Peyer's patch (tissue), 4 donors: ENCODE measurements at places on chromosomes 7 and 10. TPM values are rescaled to one million over a fixed set of nuclear protein-coding genes. Genes with fewer than 3 reads are reported as not detected.

DNA sequence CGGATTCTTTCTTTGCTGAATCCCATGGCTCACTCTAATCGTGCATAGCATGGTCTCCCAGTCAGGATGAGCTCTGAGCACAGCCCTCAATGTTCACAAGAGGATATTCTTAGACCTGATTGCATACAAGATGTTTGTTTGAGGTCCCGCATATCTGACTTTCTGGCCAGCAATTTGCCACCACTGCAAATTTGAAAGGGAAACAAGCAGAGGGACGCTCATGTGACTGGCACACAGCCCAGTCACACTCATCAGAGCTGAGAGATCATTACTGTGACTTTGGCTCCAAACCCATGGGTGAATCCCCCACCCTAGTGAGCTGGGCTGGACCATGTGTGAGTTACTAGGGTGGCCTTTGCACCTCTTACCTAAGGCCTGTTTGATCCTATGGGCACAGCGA lies 9.9 kb downstream of the TAS2R41 start:
- no peaks in the 10 kb centered on the region for H3K4me1 ChIP-seq
- peak; percentile 80 for DNase-seq
- H3K4me3 ChIP-seq = no peak overlapping the region
- no peak overlapping the region for H3K27ac ChIP-seq
- H3K36me3 ChIP-seq = no peaks in the 10 kb centered on the region
- H3K27me3 ChIP-seq = no peaks in the 10 kb centered on the region

- H3K27me3 ChIP-seq = no peaks in the 10 kb centered on the region
- no peaks in the 10 kb centered on the region for H3K36me3 ChIP-seq
- no peaks in the 10 kb centered on the region for H3K4me1 ChIP-seq
- no peak overlapping the region for H3K27ac ChIP-seq
- DNase-seq = no peak
Measured at GRCh38 chr10:109726473-109726872, 196.8 kb downstream of the XPNPEP1 start.

The MRLN gene
- total RNA-seq = not detected

DNA sequence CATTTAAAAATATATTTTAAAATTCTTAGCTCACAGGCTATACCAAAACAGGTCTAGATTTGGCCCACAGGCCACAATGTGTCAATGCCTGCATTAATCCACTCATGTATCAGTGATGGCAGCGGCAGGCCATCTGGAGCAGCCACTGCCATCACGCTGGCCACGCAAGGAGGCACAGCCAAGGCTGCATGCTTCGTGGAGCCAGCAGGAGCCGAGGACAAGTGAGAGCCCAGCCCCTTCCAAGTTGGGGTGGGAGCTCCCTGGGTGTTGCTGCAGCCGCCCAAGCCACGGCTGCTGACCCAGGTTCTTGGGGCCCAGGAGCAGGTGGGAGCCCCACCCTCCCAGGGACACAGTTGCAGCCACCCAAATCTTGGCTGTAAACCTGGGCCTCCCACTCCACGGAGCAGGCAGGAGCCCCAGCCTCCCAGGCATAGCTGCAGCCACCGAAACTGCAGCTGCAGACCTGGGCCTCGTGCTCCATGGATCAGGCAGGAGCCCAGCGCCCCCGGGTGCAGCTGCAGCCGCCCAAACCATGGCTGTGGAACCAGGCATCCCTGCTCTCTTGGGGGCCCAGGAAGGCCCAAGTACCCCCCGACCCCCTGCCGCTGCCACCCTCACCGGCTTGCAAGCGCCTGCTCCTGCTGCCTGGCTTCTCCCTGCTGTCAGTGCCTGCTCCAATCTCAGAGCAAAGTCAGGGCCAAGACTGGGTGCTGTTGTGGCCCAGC lies 87.3 kb upstream of the CACUL1 start:
- H3K4me3 ChIP-seq = no peak overlapping the region
- no peaks in the 10 kb centered on the region for H3K4me1 ChIP-seq
- no peaks in the 10 kb centered on the region for H3K36me3 ChIP-seq
- H3K27ac ChIP-seq = no peak overlapping the region
- DNase-seq = no peak
- H3K27me3 ChIP-seq = no peaks in the 10 kb centered on the region

The MNX1 gene
- total RNA-seq = 18.8 TPM

DNA sequence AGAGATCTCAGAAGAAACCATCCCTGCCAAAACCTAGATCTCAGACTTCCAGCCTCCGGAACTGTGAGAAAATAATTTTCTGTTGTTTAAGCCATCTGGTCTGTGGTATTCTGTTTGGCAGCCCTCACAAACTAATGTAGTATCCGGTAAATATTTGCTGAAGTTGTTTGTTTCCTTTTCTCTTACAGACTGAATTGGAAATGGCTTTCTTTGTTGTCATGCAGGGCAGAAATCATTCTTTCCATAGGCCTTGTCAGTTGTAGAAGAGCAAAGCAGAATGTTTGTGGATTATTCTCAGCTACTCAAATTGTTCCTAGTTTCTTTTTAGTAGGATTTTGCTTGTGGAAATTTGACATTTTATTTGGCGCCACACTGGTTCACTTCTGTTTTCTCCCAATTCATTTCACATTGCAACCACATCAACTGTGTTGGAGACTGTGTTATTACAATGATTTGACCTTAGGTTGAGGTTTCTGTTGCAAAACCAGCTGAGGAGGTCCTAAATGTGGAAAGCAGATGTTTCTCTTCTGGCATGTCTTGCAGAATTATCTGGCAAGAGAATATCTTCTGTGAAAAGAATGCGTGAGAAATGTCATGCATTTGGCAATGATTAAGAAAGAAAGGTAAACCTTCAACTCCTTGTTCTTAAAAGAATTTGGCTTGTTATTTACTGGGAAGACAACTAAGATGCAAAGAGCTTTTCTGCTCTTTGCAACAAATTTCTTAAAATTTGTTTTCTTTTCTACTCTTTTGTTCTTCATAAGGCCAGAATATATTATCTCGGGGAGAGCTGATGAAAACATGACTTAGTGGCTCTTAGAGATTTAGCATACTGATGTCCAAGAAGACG lies 25.8 kb downstream of the ACTA2 start:
- no peak overlapping the region for H3K4me3 ChIP-seq
- DNase-seq = no peak
- H3K4me1 ChIP-seq = no peaks in the 10 kb centered on the region
- peaks cover 5% of the 10 kb centered on the region for H3K36me3 ChIP-seq
- H3K27ac ChIP-seq = no peak overlapping the region

DNA sequence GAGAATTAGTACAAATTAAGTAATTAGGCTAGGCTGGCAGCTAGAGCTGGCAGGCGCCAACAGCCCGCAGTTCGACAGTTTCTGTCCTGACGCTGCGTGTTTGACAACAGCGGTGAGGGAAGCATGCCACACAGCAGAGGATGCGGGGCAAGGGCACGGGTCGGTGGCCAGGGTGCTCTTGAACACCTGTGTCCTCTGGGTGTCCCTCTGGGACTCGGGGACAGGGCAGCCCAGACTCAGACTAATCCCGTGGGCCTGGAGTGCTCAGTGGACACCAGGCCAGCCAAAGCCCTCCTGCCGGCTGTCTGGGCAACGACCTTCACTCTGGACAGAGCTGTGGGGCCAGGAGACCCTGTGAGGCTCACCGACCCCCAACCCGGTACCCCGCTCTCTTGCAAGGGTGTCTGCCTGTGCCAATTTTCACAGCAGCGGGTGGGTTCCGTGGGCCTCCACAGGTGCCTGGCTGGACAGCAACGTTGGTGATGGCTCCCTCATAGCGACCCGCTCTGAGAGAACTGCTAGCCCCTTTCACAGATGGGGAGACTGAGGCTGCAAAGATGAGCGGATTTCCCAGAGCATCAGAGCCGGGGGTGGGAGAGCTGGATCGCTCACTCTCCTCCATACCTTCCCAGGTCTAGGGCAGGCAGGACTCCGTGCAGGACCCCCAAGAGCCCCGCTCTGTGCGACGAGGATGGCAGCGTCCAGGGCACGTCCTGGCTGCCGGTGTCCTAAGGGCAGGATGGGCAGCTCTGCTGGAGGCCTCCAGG lies 48.5 kb downstream of the FOXL3 start:
- DNase-seq = no peak
- H3K27me3 ChIP-seq = no peaks in the 10 kb centered on the region
- H3K27ac ChIP-seq = no peak overlapping the region
- H3K36me3 ChIP-seq = no peaks in the 10 kb centered on the region
- no peak overlapping the region for H3K4me3 ChIP-seq
- H3K4me1 ChIP-seq = no peaks in the 10 kb centered on the region

- peaks cover 31% of the 10 kb centered on the region for H3K36me3 ChIP-seq
- no peaks in the 10 kb centered on the region for H3K27me3 ChIP-seq
- no peak for DNase-seq
- H3K4me1 ChIP-seq = no peaks in the 10 kb centered on the region
- no peak overlapping the region for H3K27ac ChIP-seq
- no peak overlapping the region for H3K4me3 ChIP-seq
Measured at GRCh38 chr10:114301177-114301576, 62.1 kb downstream of the VWA2 start.

DNA sequence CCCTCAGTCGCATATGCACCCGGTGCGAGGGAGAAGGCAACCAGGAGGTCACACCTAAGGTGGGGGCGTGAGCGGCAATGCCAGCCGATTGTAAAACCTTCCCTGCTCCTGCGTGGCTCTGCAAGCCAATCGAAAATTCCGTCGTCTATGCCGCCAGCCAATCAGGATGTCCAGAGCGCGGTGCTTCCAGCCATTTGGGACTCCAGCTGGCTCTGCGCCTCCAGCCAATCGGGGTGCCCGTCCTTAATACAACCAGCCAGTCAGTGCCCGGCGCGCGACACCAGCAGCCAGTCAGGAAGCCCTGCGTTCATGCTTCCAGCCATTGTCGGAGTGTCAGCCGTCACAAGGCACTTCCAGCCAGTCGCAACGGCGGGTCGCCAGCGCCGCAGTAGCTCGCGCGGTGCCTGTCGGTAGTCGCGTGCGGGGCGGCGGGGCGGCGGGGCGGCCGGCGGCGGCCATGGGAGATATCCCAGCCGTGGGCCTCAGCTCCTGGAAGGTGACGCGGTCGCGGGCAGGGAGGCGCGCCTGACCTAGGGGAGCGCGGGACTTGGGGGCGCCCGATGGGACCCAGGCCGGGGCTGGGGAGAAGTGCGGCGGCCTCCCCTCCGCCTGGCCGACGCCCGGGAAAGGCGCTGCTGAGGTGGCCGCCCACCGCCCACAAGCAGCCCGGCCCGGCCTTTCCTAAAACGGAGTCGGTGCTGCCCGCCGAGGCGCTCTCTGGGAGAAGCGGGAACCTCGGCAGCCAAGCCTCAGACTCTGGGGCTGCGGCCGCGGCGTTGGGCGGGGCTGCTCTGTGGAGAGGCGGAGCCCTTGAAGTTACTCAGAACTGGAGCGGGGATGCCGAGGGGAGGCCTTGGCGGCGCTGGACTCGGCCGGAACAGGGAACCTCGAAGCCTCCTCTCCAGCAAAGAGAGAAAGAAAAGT lies at the start of gene AKR1E2:
TSS of gene AKR1E2 (plus strand) at position 340 of the 924 bp plus-strand sequence. CDS start at position 458, 118 bp downstream.
- H3K4me1 ChIP-seq = no peaks in the 10 kb centered on the region
- H3K4me3 ChIP-seq = peak within 1 kb of the TSS; percentile 66
- no peaks in the 10 kb centered on the region for H3K27me3 ChIP-seq
- peak; percentile 40 for DNase-seq

DNA sequence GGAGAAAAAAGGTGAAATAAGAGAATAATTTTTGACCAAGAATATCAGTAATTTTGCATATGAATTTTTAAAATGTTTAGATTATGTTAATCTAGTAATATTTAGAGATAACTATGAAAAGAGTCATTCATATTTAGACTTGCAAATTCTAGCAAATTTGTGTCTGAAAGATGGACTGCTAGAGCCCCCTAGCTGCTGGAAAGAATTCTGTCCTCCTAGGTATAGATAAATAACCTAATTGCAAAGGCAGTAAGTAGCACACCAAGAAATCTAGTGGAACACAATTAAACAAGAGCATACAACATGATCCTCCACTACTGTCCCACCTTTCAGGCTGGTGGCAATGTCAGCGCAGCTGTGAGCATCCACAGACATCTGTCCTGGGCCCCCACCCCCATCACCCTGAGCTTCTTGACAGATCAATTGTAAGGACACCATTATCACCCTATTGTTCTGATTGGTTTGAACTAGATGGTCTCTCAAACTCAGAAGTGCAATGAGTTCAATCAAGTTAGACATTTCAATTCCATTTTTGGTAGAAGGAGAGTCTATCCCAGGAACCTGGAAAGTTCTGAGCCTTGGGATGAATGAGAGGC lies 15.0 kb upstream of the GFRA1 start:
- H3K36me3 ChIP-seq = no peaks in the 10 kb centered on the region
- no peaks in the 10 kb centered on the region for H3K27me3 ChIP-seq

GRCh38 chr10:29753283-29753682 lies 118.5 kb upstream of the SVIL start:
- H3K4me1 ChIP-seq = no peaks in the 10 kb centered on the region
- no peak for DNase-seq
- no peak overlapping the region for H3K27ac ChIP-seq

DNA sequence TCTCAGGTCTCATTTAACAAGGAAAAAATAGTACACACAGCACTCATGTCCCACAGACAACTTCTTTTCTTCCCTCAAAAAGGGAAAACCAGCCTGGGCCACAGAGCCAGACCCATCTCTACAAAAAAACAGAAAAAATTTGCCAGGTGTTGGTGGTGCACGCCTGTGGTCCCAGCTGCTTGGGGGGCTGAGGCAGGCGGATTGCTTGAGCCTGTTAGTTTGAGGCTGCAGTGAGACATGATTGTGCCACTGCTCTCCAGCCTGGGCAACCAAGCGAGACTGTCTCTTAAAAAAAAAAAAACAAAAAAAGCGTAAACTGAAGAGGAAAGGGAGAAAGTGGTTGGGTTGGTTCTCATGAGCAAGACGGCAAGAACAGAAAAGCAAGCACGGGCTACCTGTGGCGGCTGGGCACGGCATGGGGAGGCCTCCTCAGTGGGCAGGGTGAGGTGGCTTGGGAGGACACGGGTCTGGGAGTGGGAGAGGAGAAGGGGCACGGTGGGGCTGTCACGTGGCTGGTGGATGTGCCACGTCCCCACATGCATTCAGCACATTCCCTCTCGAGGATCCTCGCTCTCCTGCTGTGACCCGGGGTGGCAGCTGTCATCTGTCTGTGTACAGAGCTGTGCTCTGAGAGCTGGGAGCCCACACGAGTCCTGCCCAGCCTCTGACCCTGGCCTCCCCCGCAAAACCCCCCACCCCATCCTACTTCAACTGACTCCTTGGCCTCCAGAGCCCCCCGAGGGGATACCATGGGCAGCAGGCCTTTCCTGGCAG lies 219.7 kb downstream of the MLLT10 start:
- no peak overlapping the region for H3K4me3 ChIP-seq
- no peak for DNase-seq
- H3K36me3 ChIP-seq = peaks cover 6% of the 10 kb centered on the region
- H3K27ac ChIP-seq = no peak overlapping the region

- no peaks in the 10 kb centered on the region for H3K4me1 ChIP-seq
- H3K27ac ChIP-seq = no peak overlapping the region
- no peaks in the 10 kb centered on the region for H3K27me3 ChIP-seq
- no peak for DNase-seq
- H3K4me3 ChIP-seq = no peak overlapping the region
Measured at GRCh38 chr10:5482016-5482415, 17.4 kb downstream of the CALML5 start.

GRCh38 chr10:75018686-75019307 lies 92.7 kb upstream of the SAMD8 start:
- no peak overlapping the region for H3K27ac ChIP-seq
- H3K4me1 ChIP-seq = no peaks in the 10 kb centered on the region

GRCh38 chr7:27192546-27193334 lies 7.2 kb downstream of the HOXA13 start:
- H3K27me3 ChIP-seq = peaks cover 89% of the 10 kb centered on the region
- peaks cover 4% of the 10 kb centered on the region for H3K4me1 ChIP-seq
- no peak overlapping the region for H3K27ac ChIP-seq
- no peaks in the 10 kb centered on the region for H3K36me3 ChIP-seq
- DNase-seq = peak; percentile 56
- H3K4me3 ChIP-seq = peak overlapping the region; percentile 40

The GNGT1 gene
- total RNA-seq = not detected
